Spinal cord (tissue), 10 donors: ENCODE measurements at places on chromosomes 3 and 15.

DNA sequence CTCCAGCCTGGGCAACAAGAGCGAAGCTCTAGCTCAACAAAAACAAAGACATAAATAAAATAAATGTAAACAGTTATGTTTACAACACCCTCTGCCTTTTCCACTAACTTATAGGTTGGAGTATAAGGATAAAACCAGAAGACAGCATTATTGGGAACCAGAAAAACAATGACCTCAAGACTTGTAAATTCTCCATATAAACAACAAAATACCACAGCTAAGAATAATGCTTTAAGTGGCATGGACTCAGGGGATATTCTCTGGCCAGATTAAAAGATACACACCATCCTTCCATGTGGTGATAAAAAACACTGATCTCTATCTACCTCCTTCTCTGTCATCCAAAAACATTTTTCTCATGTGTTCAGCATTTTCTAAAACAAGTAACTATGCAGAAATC is 500.6 kb downstream of the MAGI1 start:
- no peak overlapping the region for H3K4me3 ChIP-seq
- H3K36me3 ChIP-seq = no peaks in the 10 kb centered on the region
- H3K27me3 ChIP-seq = no peaks in the 10 kb centered on the region
- DNase-seq = no peak

DNA sequence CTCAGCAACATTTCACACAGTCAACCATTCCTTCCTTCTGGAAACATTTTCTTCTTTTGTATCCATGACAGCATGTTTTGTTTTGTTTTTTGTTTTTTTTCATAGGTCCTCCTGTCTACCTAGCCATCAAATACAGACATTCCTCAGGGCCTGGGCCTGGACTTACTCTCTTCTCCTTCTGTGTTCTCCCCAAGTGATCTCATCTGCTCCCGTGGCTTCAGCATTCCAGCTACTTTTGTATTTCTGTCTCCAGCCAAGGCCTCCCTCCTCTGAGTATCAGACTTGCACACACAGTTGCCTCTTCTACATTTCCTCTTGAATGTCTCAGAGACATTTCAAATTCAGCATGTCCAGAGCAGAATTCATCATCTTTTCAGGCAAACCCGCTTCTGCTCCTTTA is 82.4 kb downstream of the HCN4 start:
- DNase-seq = no peak
- no peak overlapping the region for H3K27ac ChIP-seq
- H3K27me3 ChIP-seq = no peaks in the 10 kb centered on the region

DNA sequence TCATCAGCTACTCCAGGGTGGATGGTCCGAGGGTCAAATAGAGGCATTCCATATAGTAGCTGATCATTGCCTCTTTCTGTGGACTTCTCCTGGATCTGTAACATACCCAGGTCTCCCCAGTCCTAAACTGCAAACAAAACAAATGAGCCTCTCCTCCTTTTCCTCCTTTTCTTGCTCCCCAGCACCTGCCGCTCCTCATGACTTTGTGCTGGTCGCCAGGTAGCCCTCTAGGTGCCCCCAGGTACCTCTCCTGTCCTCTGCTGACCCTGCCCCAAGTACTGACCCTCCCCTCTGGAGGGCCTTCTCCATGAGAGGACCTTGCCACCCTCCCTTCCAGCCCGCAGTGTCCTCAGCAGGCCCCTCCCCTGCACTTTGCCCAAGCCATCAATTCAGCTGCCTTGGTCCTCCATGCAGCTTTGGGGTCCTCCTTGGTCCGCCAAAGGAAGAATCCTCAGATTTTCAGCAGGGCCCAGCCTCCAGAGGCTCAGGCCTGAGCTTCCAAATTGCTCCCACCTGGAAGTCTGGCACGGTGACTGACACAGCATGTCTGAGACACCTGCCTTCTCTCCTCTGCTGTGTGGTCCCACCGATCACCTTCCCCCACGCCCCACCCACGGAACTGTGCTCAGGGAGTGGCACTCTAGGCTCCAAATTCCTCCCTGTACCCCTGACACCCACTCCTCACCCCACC is 111.0 kb downstream of the LRRK1 start:
- peaks cover 12% of the 10 kb centered on the region for H3K4me1 ChIP-seq
- H3K36me3 ChIP-seq = no peaks in the 10 kb centered on the region
- no peak for DNase-seq
- H3K27ac ChIP-seq = no peak overlapping the region
- H3K4me3 ChIP-seq = no peak overlapping the region

DNA sequence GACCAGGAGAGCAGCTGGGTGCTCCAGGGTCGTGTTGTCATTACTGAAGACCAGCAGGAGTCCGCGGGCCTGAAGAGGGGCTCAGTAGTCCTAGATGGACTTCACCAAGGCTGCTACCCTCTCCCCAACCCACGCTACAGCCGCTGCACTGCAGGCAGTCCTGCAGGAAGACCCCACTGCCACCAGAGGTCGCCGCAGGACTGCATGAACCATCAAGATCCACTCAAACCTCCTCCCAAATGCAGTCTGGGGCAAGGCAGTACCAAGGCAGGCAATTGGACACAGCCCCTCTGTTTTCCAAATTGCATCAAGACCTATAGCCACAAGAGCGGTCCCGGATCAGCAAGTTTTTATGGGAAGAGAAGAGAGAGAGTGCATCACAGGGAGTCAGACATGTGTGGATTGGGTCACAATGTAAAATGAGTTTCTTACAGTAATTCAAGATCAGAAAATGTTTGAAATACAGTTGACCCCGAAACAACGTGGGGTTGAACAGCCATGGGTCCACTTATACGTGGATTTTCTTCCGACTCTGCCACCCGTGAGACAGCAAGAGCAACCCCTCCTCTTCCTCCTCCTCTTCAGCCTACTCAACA is 46.7 kb downstream of the DZIP1L start:
- no peak overlapping the region for H3K4me3 ChIP-seq
- peak; percentile 61 for DNase-seq
- no peaks in the 10 kb centered on the region for H3K4me1 ChIP-seq

DNA sequence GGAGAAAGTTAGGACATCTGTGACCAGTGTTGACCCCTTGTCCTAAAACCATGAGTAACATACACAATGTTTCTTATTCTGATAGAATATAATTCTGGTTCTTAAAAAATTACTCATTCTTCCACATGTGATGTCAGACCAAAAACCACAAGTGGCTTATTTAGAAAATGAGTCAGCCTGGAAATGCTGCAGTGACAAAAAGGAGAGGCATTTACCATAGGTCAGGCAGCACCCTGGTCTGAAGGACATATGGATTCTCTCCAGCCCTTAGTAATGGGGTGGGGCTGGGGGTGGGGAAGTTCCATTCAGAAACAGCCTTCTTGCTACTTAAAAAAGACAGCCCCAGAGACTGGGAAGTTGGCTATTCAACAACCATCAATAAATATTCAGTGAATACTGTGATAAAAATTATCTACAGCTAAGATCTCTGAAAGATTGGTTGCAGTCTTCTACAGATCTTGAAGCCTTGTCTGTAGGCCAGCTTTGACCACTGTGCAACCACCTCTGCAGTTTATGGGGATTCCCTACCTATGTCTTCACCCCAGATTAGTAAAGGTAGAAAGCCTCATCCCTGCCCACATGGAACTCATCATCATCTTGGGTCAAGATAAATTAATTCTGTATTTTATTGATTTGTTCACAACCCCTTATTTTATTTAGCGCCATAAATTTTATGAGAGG is 34.9 kb upstream of the TIMP4 start:
- H3K27ac ChIP-seq = no peak overlapping the region
- H3K4me1 ChIP-seq = no peaks in the 10 kb centered on the region
- no peak overlapping the region for H3K4me3 ChIP-seq
- peaks cover 7% of the 10 kb centered on the region for H3K36me3 ChIP-seq
- no peak for DNase-seq

DNA sequence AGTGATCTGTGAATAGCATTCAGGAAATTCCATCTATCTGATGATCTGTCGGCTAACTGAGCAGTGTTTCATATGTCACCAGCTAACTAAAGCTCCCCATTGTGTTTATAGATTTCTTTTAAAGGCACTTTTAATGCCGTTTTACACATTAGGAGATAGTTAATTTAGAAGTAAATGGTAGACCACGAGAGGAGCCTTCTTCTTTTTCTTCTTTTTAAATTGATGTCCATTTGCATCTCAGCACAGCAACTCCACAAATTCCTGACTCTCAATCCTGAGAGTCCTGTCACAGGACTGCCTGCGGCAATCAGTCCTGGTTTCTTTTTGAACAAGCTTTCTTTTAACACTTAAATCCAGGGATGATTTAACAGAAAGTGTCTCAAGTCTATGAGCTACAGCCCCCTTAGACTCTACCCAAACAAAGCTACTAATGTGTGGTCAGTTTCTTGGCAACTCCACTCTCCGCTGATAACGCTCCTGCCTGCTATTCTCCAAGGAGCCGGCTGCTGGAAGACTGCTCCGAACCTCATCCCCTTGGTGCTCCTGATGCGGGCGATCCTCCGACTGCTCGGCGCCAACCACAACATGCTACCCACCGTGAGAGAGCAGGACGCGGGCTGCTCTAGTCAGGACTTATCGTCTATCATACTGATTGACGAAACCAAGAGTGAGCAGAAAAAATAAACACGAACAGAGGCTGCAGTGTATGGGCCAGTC is 421.4 kb downstream of the MECOM start:
- H3K4me3 ChIP-seq = peak overlapping the region; percentile 43
- no peaks in the 10 kb centered on the region for H3K4me1 ChIP-seq

DNA sequence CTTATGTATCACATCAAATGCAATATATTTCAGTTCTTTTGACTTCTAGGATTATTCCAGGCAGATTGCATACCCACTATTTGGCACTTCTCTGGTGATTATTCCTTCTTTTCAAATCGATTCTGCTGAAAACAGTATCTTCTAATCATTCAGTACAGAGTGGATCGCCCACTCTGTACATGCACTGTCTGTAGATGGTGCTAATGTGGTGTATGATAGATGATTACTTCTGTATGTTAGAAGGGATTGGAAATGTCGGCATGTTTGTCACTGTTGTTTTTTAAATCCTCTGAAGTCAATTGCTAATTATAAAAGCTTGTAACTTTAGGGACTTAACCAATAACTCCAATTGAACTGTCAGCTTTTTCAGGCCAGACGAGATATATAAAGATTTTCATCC is 642.5 kb downstream of the GRM7 start:
- DNase-seq = no peak
- no peak overlapping the region for H3K4me3 ChIP-seq
- no peaks in the 10 kb centered on the region for H3K4me1 ChIP-seq

DNA sequence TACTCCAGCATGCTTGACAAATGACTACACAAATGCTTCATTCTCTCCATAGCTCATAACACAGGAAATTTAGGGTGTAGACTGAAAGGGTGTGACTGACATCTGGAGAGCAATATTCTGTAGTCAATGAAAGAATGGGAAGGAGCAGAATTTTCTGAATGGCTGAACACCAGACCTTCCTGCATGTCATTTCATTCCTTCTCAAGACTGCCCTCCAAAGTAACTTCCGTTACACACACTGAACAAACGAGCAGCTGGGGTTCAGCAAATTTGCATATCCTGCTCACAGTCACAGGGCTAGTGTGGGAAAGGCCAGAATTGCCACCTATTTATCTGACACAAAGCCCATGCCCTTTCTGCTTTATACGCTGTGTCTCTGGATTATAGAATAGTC is 325.0 kb upstream of the CFAP20DC start:
- no peak overlapping the region for H3K27ac ChIP-seq
- peaks cover 2% of the 10 kb centered on the region for H3K4me1 ChIP-seq
- H3K27me3 ChIP-seq = no peaks in the 10 kb centered on the region

DNA sequence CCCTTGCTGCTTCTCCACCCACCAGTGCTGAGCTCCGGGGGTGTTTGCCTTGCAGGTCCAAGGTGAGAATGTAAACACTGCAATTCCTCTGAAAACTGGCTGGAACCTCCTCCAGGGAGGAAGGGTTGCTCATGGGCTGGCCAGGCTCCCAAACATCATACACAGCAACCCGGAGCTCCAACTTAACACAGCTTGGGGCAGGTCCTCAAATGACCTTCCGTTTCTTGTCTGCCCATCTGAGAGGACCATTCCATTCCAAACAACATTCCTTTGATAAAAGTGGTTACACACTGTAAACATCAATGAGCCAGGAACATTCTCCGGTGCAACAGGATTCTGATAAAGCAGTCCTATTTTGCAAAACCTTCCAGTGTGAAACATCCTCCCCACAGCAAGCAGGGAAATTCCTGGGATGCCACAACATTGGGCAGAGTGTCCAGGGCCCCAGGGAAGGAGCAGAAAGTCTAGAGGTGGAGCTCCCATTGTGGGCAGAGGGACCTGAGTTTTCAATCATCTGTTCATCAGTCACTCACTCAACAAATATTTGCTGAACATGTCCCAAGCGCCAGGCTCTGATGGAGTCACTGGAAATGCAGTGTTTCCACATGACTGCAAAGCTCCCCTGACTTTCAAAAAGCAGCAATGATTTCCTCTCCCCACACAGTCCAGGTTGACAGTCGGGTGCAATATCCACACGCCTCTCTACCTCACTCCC is 7.3 kb upstream of the HEG1 start:
- H3K27ac ChIP-seq = no peak overlapping the region
- no peaks in the 10 kb centered on the region for H3K4me1 ChIP-seq
- no peak overlapping the region for H3K4me3 ChIP-seq

- H3K4me1 ChIP-seq = peaks cover 57% of the 10 kb centered on the region
- no peak for DNase-seq
- no peaks in the 10 kb centered on the region for H3K27me3 ChIP-seq
- peak overlapping the region; percentile 73 for H3K27ac ChIP-seq
- H3K36me3 ChIP-seq = peaks cover 21% of the 10 kb centered on the region
- H3K4me3 ChIP-seq = no peak overlapping the region
These were observed 4.8 kb downstream of the SEMA4B start for GRCh38 chr15:90205886-90206285.

DNA sequence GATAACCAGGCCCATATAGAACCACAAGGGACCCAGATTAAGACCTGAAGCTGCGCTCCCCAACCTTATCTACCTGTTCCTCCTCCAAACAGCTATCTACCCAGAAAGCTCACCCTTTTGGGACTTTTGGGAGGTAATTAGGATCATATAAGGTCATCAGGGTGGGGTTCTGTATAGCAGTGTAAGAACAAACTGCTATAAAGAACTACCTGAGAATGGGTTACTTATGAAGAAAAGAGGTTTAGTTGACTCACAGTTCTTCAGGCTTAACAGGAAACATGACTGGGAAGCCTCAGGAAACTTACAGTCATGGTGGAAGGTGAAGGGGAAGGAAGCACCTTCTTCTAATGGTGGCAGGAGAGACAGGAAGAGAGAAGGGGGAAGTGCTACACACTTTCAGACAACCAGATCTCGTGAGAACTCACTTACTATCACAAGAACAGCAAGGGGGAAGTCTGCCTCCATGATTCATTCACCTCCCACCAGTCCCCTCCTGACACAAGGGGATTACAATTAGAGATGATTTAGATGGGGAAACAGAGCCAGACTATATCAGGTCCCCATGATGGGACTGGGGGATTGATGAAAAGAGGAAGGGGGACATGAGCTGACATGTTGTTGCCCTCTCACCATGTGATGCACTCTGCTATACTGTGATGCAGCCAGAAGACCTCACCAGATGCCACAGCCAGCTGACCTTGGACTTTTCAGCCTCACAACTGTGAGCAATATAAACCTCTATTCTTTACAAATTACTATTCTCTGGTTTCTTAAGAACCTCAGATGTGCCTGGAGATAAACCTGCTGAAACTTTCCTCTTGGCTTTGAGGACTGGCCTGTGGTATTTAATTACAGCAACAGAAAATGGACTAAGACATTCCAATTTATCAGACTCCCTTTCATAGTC is 15.3 kb upstream of the FMN1 start:
- no peak overlapping the region for H3K27ac ChIP-seq
- no peaks in the 10 kb centered on the region for H3K4me1 ChIP-seq
- no peaks in the 10 kb centered on the region for H3K36me3 ChIP-seq
- H3K27me3 ChIP-seq = no peaks in the 10 kb centered on the region
